Hematopoietic multipotent progenitor cell treated with erythropoietin and hydrocortisone succinate and interleukin-3 and kit ligand, for 6 days (in vitro differentiated cells): ENCODE measurements at places on chromosomes 4 and X.

DNA sequence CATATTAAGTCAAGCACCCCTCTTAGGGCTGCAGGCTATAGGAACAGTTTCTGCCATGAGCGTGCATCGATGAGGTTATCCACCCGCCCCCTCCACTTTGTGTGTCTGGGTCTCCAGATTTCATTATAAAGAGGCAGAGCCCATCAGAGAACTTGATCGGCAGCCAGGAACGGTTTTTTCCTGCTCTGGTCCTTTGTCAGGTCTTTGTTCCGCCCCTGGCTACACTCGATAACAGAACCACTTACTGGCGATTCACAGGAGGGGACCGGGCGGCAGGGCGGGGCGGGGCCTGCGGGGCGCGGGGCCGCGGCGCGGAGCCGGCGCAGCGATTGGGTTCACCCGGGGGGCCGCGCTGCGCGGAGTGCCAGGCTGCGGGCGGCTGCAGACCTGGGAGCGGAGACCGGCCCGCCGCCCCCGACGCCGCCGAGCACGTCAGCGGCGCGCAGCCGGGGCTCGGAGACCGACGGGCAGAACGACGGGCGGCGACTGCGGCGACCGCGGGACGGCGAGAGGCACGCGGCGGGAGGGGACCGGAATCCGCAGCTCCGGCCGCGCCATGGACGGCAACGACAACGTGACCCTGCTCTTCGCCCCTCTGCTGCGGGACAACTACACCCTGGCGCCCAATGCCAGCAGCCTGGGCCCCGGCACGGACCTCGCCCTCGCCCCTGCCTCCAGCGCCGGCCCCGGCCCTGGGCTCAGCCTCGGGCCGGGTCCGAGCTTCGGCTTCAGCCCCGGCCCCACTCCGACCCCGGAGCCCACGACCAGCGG is at the start of gene SLC10A4:
Gene SLC10A4 (plus strand): TSS at position 338 of the 771 bp plus-strand sequence. CDS start 219 bp downstream, at position 557.
- DNase-seq = peak; percentile 99

DNA sequence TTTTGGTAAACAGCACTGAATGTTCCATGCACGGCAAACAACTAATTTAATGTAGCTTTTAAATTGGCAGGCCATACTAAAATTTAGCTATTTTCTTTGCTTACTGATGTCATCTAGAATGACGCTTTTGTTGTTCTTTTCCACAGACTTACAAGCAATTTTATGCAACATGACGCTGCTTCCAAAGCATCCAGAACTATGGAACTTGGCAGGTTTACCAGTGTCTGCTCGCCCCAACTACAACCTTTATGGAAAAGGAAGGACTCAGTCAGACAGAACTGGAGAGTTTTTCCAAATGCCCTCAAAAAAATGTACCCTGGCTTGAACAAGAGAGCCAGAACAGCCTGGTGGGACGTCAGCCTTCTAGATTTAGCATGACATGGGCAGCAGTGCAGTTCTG is 58.7 kb downstream of the ANOS1 start:
- DNase-seq = no peak

DNA sequence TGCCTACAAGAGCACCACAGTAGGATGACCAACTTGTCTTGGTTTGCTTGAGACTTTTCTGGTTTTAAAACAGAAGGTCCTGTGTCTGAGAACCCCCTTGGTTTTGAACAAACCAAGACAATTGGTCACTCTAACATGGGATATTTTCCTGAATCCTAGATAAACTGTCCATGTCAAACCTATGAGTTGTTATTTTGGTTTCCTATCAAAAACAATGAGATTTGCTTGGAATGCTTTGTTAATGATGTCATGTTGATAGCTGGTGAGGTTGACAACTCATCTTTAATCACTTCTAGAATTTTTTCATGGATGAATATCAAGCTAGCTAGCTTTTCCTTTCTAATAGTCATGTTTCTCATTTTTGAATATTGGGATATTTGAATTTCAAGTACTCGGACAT is 518.3 kb upstream of the ARX start:
- DNase-seq = no peak

DNA sequence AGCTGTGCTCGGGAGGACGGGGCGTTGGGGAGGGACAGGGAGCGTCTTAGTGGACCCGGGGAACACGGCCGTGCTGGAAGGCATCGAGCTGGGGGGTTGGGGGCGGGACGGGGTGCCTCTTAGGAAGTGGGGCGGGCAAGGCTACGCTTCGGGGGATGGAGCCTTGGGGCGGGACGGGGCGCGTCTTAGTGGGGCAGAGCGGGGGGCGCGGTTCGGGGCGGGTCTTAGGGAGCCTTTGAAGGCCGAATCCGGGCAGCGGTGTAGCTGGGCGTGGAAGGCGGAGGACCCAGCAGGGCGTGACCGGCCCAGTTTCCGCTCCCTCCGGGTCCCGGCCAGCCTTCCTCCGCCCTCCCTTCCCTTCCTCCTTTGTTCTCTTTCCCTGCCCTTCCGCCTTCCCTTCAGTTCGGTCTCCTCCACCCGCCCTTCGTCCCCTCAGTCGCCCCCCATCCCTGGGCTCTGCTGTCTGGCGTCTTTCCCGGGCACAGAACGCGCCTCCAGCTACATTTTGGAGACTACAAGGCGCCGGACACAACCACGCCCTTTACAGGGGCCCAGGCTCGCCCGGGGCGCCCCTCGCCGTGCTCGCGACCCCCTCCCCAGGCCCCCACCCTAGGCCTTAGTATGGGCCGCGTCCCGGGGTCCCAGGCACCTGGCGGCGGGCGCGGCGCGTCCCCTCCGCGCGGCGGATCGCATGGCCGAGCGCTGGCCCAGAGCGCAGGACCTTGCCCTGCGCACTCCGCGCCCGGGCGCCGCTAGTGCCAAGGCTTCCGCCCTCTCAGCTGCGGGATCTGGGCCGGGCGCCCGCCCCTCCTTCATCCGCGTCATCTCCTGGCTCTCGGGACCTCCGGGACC is at the start of gene ARSD:
Gene ARSD (minus strand): TSS at position 757 of the 852 bp plus-strand sequence. CDS start 64 bp downstream, at position 693.
- peak; percentile 80 for DNase-seq

DNA sequence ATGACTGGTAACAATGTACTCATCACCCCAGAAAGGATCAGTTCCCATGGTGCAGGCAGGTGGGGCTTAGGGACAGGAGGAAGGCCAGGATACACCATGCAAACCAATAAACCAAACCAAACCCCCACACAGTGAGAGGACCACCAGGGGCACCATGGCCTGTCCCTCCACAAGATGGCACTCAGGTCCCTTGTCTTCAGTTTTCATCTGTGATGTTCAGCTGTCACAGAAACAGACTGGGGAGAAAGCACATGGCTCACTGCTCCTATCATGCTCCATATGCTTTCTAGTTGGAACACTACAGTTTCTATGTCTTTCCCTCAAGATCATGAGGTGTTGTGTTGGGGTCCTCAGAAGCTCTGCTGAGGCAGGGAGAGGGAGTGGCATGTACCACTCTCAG is 10.1 kb downstream of the HS3ST1 start:
- DNase-seq = peak; percentile 11

GRCh38 chr4:16858275-16858752 is 40.1 kb downstream of the LDB2 start:
- DNase-seq = no peak

DNA sequence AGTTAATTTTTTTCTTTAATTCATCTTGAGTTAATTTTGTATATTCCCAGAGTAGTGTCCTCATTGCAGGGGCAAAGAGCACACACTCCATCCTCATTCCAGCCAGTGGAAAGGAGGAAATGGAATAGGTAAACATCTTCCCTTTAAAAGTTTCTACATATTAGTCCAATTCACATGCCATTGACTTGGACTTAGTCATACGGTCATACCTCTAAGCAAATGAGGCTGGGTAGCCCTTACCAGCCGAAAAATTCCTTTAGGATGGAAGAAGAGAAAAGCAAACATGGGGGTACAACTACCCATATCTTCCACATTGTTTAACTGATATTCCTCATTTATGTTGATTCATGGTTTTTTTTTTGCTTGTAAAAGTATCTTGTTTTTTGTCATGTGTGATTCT is 37.4 kb upstream of the NDP start:
- DNase-seq = no peak

DNA sequence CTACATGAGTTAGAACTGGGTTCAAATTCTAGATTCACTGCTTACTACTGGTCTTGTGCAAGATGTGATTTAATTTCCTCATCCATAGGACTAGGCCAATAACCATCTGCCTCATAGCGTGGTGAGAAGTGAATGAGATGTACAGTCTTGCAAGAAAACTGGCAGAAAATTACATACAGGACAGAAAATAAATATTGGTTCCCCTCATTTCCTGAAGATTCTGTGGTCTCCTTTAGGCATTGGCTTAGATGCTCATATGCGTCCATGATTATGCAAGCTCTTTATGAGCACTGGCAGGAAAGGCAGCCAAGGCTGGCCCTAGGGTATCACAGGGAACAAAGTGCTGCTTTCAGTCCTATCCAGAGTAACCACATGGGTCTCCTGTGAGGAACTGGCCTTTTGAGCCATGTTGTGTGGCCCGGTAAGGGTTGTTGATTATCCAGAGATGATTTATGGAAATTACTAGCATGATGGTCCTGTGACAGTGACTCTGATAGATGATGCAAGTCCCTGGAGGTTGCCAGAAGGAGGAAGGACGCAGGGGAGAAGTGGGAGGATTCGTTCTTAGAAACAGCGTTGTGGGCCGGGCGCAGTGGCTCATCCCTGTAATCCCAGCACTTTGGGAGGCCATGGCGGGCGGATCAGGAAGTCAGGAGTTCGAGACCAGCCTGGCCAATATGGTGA is 9.9 kb upstream of the MOB1B start:
- no peak for DNase-seq

- DNase-seq = peak; percentile 42
Observed at GRCh38 chrX:55011294-55011693, 11.1 kb downstream of the APEX2 start.

DNA sequence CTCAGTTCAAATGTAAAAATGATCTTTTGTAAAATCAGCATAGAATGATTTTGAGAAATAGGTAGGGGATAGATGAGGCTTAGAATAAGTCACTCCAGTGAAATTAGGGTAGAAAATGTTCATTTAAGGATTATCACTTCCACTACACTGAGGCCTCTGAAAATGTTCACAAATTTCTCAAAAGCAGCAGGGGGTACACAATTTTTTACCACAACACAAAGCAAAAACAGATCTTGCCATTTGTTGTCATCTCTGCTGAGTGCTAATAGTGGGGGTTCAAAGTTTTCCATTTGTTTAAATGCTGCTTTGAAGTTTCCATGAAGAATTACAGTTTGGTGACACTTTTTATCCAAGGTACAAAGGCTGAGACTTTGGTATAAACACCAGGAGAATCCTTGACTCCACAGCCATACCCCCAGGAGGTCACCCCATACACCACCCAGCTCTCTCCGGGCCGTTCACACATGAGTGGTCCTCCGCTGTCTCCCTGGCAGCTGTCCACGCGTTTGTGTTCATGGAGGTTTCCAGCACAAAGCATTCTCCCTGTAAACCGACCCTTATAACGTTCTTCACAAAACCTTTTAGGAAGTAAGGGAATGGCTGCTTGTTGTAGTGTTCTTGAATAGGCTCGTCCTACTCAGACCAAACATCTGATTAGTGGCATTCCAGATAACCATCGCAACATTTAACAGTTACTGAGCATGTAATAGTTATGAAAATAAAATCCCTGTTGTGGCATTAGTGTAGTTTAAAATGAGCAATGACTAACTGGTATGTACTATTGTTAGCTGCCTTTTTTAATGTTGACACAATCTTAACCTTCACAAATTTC is 71.0 kb downstream of the PRSS12 start:
- peak; percentile 59 for DNase-seq

DNA sequence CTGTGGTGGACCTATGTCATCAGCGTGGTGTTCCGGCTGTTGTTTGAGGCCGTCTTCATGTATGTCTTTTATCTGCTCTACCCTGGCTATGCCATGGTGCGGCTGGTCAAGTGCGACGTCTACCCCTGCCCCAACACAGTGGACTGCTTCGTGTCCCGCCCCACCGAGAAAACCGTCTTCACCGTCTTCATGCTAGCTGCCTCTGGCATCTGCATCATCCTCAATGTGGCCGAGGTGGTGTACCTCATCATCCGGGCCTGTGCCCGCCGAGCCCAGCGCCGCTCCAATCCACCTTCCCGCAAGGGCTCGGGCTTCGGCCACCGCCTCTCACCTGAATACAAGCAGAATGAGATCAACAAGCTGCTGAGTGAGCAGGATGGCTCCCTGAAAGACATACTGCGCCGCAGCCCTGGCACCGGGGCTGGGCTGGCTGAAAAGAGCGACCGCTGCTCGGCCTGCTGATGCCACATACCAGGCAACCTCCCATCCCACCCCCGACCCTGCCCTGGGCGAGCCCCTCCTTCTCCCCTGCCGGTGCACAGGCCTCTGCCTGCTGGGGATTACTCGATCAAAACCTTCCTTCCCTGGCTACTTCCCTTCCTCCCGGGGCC is 1.2 kb downstream of the GJB1 start:
- DNase-seq = no peak

GRCh38 chr4:98166025-98166730 is 22.9 kb upstream of the STPG2 start:
- DNase-seq = no peak

- peak; percentile 69 for DNase-seq
Observed at GRCh38 chr4:54687887-54688841, 30.4 kb downstream of the KIT start.

DNA sequence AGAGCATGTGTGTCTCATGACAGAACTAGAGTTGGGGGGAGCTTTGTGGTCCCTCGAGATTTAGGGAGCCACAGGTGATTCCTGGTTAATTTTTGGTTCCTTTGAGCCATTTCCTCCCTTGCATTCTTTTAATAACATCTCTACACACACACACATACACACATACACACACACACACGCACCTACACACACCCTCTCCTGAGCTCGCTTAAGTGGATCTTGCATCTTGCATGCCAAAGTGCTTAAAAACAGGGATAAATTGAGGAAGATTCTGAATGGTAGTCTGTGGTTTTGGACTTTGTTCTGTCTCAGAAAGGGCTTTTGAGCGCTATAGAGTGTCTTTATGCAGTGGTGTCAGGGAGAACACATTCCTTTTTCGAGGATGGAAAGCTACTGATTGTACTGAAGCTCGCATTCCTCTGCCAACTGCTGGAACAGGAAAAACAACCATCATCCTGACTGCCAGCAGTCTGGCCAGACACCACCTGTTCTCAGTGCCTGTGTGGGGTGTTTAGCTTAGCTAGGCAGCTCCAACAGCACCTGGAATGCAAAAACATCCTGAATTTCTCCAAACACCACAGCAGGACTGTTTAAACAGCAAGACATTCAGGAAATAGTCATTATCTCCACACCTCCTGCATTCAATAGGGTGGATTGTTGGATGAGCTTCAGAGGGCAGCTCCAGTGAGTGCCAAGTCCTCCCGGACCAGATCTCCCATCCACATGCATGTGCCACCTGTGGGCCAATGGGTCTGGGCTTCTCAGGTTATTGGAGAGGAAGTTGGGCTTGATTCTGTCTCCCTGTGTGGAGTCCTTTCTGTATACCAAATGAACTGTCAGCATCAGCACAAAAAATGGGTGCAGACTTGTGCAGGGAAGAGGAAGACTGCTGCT is 21.9 kb upstream of the IGFBP7 start:
- DNase-seq = no peak

- DNase-seq = no peak
Observed at GRCh38 chr4:105345838-105346237, 128.0 kb downstream of the PPA2 start.

DNA sequence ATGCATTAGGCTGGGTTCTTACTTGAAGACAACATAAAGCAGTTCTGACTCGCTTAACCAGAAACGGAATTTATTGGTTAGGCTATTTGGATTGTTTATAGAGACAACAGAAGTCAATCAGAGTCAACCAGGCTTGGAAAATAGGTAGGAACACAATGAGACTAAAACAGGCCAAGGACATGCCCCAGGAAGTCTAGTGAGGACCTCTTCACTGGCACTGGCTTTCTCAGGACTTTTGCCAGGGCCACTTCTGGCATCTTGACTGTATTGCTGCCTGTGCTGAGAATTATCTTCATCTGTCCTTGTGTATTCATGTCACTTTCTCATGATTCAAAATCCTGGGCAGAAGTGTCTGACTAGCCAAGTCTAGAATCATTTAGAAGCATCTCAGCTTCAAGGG is 19.6 kb downstream of the PGAM4 start:
- no peak for DNase-seq

- DNase-seq = no peak
Observed at GRCh38 chrX:95383778-95384177, 1300.9 kb upstream of the DIAPH2 start.
